ENCODE measurements at places on chromosomes 2 and 18.

DNA sequence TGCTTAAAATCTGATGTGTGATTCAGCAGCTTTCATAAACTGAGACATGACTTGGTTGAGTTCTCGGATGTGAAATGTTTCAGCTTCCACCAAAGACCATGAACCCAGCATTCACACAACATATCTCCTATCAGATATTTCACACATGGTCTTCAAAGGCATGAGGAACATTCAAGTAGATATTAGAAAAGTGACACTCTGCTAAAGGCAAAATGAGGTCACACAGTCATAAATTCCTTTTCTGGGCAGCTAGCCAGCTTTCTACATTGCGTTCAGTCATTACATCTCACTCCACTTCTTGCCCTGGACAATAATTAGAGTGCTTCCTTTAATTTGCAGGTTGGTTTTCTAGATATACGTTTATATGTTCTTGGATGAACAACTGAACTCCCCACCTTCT is 96.7 kb downstream of the GAREM1 start:
- DNase-seq: no peak

DNA sequence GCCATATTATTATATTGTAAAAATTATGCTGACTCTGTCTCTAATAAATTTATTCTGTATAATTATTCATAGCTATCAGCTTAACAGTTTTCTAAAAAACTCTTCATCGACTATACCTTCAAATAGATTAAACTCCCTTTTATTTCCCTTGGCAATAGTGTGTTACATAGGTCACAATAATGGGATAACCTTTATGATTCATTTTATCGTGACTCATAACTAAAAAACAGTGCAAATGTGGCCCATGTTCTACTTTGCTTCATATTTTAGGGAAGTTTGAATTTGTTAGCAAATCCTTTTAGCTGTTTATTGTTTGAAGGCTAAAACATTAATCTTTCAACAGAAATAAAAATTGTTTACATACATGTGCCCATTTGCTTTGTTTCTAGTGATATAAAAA is 783.2 kb upstream of the CDH2 start:
- no peak for DNase-seq

DNA sequence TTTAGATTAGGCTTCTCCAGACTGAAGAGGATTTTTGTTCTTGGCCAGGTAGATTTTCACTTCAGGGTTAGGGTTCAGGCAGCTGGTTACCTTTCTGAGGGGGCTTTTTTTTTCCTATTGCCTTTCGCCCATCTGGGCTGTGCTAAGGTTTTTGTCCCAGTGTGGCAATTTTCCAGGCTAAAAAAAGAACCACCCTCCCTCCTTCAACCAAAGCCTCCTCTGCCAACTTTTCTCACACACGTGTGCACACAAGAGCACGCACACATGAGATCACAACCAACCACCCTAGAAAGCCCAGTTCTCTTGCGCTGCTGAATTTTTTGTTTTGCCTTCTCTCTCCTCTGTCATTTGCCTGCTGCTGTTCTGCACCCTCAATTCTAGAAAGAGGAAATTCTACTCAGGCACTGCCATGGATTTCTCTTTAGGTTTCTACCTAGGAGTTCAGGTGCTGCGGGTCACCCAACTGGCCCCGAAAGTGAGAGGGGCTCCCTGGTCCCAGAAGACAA is 8.5 kb upstream of the CXCR4 start:
- DNase-seq: no peak

DNA sequence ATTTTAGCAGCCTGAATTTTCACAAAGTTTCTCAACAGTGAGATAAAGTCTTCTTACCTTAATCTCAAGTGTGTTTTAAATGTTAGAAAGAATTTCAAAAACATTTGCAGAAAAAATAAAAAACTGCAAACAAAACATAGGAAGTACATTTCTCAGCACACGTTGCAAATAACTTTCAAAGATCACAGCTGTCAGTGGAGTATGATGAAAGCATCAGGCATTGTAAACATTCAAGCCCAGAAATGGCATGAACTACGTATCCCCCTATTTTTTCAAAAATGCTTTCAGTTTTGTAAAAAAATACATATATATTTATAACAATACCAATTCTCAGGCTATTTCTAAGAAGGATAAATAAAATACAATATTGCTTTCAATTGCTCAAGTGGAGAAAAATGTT is 320.6 kb upstream of the TFPI start:
- no peak for DNase-seq

GRCh38 chr2:96264656-96265348 is 995 bp downstream of the TMEM127 start:
- peak; percentile 27 for DNase-seq

DNA sequence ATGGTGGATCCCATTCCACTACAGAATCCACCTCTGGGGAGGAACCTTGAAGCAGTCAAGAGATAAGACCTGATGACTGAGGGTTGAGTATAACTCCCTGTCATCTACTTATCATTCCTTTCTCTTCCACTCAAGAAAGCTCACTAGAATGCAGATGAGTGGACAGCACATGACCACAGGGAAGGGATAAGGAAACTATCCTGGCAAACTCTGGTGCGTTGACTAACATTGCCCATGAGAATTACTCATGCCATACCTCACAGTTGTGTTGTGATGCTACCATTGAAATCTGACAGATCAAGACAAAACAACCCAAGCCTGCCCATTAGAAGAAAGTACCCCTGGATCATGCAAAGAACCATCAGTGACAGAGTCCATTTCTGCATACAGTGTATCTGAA is 26.5 kb downstream of the SLC16A14 start:
- DNase-seq: no peak
